ENCODE measurements at places on chromosomes 3 and 15.

DNA sequence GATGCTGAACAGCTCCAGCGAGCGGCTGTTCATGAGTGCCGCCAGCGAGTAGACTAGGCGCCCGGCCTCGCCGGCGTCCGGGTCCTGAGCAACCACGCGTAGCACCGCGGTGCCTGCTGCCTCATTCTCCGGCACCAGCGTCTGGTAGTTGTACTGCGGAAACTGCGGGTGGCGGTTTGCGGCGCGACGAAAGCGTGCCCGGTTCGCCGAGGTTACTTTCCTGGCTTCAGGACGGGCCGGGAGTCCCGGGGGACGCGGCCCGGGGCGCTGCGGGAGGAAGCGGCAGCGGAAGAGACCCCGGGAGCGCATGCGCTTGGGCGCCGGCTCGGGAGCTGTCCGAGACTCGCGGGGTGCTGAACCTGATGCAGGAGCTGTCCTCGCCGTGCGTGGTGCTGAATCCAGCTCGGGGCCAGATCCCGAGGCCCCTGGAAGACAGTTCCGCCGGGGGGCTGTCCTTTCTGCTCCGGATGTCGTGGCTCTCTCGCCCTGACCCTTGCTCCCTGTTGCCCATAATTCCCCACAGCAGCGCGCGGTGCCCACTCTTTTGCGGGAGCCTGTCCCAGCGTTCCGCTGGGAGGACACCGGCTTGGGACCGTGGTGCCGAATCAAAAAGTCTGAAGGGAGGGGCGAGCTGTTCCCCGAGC lies 1.1 kb downstream of the CELSR3 start:
- peaks cover 3% of the 10 kb centered on the region for H3K4me1 ChIP-seq
- peak; percentile 82 for DNase-seq
- peak overlapping the region; percentile 28 for H3K27ac ChIP-seq
- no peaks in the 10 kb centered on the region for H3K36me3 ChIP-seq
- H3K27me3 ChIP-seq, result peaks cover 53% of the 10 kb centered on the region

- DNase-seq, result no peak
- no peaks in the 10 kb centered on the region for H3K4me1 ChIP-seq
- H3K27me3 ChIP-seq, result no peaks in the 10 kb centered on the region
- H3K36me3 ChIP-seq, result no peaks in the 10 kb centered on the region
- no peak overlapping the region for H3K27ac ChIP-seq
- no peak overlapping the region for H3K4me3 ChIP-seq
Observed at GRCh38 chr15:35064576-35065190, 20.4 kb downstream of the NANOGP8 start.

DNA sequence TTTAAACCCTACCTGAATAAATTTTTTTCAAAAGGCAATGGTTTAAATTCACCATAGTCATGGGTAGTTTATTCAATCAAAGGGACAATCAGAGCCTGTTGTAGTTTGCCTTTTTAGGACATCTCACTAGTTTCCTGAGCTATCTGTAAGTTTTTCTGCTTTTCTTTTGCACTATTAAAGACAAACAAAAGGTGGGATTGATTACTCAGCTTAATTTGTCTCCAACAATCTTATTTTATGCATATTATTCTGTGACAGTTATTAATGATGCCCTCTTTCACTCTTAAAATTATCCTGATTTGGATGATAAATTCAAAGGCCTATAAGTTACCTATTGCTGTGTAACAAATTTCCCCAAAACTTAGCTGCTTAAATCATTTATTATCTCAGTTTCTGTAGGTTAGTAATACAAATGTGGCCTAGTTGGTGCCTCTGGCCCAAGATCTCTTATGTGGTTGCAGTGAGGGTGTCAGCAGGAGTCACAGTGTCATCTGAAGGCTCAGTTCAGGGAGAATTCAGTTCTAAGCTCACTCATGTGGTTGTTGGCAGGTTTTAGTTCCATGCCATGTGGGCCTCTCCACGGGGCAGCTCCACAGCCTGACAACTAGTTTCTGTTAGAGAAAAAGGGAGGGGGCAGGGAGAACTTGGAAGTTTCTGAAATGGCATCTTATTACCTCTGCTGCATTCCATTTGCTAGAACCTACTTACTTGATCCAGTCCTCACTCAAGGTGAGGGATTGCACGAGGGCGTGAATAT lies 16.0 kb downstream of the ARMC8 start:
- no peak for DNase-seq
- H3K36me3 ChIP-seq, result no peaks in the 10 kb centered on the region
- no peak overlapping the region for H3K4me3 ChIP-seq
- H3K4me1 ChIP-seq, result no peaks in the 10 kb centered on the region
- H3K27me3 ChIP-seq, result no peaks in the 10 kb centered on the region

DNA sequence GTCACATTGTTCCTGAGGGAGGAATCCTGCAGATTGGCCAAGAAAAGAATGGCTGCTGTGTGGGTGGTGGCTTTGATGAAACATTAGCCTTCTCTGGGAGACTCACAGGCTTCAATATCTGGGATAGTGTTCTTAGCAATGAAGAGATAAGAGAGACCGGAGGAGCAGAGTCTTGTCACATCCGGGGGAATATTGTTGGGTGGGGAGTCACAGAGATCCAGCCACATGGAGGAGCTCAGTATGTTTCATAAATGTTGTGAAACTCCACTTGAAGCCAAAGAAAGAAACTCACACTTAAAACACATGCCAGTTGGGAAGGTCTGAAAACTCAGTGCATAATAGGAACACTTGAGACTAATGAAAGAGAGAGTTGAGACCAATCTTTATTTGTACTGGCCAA lies 6.1 kb downstream of the PTX3 start:
- DNase-seq, result no peak
- H3K36me3 ChIP-seq, result no peaks in the 10 kb centered on the region
- no peak overlapping the region for H3K27ac ChIP-seq
- H3K27me3 ChIP-seq, result no peaks in the 10 kb centered on the region
- H3K4me3 ChIP-seq, result no peak overlapping the region

Data from small intestine (tissue), 16 donors.